NB4 (cell line): ENCODE measurements at places on chromosomes 12 and 14.
A peak's percentile ranks its signal among the peaks of the same experiment; 100 is the strongest.

DNA sequence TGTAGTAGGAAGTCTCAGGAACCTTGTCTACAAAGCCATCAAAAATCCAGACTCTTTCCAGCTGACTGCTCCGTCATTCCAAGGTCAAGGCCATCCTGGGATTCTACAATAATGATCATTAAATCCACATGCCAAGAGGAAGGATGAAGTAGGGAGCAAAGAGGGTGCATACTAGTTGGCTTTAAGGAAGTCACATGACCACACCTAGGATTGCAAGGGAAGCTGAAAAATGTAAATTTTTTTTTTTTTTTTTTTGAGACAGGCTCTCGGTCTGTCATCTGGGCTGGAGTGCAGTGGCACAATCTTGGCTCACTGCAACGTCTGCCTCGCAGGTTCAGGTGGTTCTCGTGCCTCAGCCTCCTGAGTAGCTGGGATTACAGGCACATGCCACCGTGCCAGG lies 7.3 kb upstream of the MRPL42 start:
- DNase-seq: no peak

- DNase-seq: no peak
These were observed 250.9 kb downstream of the ADGRD1 start for GRCh38 chr12:131204416-131205274.

GRCh38 chr12:96878704-96879103 lies 28.4 kb upstream of the NEDD1 start:
- no peak for DNase-seq

- no peak for DNase-seq
These were observed 114.0 kb downstream of the ETNK1 start for GRCh38 chr12:22738945-22739344.

DNA sequence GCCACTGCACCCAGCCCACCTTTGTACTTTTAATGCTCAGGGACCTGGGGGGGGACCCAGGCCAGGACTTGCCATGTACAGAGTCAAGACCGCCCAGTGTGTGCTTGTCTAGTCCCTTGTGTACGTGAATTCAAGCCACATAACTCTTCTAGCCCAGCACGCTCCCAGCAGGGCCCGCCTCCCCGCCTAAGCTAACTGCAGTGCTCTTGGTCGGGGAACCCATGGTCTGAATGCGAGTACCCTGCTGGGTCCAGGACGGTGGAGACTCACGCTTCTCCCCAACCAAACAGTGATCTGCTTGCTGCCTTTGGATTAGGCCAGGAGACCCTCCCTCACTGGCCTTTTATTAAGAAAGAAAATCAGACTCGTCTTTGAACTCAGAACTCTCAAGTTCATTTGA lies 23.3 kb downstream of the CD9 start:
- DNase-seq: no peak

DNA sequence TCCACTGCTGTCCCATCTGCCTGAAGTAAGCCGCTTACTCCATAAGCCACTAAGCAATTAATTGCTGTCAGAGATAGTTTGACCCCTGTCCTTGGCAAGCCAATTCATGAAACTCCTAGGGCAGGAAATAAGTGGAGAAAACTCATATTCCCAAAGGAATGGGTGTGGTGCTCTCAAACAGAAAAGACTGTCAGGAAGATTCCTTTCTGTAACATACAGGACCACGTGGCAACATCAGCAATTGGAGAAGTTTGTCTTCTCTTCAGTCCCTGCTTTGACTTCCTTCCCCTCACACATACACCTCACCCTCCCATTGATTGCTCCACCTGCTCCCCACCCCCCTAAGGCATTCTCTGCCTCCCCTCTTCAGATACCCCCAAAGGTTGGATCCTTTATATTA lies 36.2 kb upstream of the MDM1 start:
- DNase-seq: peak; percentile 63

DNA sequence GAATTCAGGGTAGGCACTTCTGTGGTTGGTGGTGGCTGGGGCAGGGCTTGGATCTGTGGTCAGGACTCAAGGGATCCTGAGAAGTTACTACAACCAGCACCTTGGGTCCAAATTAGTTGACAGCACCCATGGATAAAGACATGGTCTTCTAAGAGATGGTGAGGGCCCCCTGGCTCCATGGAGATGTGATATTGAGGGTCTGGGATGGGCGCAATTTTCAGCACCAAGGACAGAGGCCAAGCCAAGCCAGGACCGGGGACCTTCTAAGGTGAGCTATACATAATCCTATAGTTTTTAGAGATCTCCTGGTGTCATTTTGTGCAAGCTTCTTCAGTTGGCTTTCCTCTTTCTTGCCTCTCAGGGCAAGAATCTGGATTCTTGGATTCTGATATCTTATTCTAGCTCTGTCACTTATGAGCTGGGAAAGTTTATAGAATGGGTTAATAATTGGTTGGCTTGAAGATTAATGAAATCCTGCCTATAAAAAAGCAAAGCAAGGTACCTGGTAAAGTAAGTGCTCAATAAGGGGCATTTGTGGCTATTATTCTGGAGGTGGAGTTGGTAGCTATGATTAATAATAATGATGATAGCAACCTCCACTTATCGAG lies 130.1 kb upstream of the LHX5 start:
- DNase-seq: peak; percentile 26
